Forelimb muscle (tissue), 1 donor: ENCODE measurements at places on chromosomes 1 and 21. TPM values are rescaled to one million over a fixed set of nuclear protein-coding genes. Genes with fewer than 3 reads are reported as not detected.
A peak's percentile ranks its signal among the peaks of the same experiment; 100 is the strongest.

Gene REN
- not detected for polyA plus RNA-seq

Gene OR2G6
- not detected for polyA plus RNA-seq

Gene KCNQ4
- 35.5 TPM for polyA plus RNA-seq

Gene TSACC
- polyA plus RNA-seq, result 1.5 TPM

Gene LGR6
- 0.65 TPM for polyA plus RNA-seq

GRCh38 chr1:16903054-16903453 is 7.3 kb downstream of the RNU1-2 start:
- DNase-seq, result no peak

DNA sequence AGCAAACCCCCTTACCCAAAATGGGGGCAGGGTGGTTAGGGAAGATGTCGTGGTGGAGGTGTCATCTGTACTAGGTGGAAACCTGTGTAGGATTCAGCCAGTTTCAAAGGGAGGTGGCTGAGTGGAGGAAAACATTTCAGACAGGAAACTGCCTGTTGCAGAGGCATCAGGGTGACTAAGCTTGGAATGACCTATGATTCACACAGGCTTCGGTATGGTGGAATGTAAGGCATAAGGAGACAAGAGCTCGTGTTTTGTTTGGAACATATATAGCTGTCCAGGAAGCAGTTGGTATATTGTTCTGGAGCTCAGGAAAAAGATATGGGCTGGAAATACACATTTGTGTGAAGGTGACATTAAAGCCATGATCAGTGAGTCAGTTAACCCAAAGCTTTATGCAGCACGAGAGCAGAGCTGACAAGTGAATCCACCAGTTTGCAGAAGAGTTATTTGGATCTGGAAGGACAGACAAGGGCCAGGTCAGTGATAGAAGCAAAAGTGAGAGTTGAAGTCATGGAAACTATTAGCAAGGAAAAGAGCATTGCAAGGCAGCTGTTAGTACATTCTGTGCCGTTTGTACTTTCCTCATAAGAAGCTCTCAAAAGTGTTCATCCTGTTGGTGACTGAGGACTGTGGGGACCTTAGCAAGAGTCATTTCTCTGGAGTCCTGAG is 12.2 kb downstream of the UTP25 start:
- no peak for DNase-seq

DNA sequence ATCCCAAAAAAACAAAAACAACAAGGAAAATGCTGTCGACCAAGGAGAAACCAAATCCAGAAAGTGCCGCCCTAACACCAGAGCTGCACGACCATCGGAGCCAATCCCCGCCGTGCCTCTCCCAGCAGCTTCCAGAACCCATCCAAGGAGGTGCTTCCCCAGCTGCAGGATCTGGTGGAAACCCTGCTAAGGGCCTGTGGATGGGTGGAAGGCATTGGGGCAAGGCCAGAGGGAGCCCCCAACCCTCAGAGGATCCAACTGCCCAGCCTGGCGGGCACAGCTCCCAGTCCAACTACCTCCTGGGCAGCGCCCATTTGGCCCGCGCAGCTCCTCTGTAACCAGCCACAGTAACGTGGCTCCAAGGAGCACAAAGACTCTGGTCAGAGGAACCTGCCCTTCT is 81.6 kb downstream of the NPHP4 start:
- DNase-seq, result no peak

DNA sequence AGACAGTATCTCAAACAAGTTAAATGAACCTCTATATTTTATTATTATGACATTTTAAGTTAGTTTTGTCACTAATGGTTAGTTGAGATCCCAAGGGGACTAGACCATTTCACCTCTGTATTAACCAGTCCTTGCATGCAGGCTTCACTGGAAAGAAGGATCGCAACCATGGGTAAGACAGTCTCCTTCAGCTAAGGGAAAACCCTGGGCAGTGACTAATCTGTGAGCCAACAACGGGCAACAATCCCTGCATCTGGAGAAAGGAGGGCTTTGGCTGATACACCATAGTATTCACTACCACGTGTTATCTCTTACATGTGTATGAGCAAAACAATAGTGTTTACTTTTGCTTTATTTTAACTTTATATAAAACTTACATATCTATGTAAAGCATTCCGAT is 708.8 kb upstream of the CHRM3 start:
- DNase-seq, result no peak

DNA sequence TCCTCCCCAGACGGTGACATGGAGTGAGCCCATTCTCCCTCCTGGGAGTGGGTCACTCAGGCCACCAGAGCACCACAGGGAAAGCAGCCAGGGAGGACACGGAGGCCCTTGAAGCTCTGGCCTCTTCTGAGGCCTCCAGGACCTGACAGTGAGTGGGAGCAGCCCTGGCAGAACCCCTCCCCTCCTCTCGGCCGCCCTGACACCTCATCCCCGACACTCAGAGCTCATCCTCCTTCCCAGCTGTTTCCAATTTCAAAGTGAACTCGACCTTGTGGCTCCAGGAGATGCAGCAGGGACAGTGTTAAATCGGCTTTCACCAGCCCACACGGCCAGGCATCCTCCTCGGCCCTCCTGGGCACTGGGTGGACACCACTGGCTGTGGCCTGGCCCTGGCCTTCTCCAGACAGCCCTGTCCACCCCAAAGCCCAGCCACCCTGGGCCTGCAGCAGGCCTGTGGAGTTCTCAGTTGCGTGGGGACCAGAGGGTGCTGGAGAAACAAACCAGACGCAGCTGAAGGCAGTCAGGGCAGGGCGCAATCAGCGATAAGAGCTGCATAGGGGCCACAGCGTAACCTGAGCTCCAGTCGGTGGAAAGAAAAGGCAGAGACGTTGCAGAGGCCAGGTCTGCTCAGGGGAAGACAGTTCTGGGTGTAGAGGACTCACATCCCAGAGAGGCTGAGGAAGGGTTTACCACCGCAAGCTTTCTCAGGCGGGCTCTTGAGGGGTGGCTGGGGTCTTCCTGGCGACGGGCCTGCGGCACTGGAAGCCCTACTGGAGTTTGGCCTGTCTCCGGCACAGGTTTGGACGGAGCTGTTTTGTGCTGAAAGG is 27.1 kb downstream of the FTCD start:
- no peak for DNase-seq

- DNase-seq, result no peak
Observed at GRCh38 chr1:225519166-225519863, 91.5 kb upstream of the LBR start.

GRCh38 chr1:51968632-51969031 is 21.9 kb downstream of the RAB3B start:
- DNase-seq, result no peak

DNA sequence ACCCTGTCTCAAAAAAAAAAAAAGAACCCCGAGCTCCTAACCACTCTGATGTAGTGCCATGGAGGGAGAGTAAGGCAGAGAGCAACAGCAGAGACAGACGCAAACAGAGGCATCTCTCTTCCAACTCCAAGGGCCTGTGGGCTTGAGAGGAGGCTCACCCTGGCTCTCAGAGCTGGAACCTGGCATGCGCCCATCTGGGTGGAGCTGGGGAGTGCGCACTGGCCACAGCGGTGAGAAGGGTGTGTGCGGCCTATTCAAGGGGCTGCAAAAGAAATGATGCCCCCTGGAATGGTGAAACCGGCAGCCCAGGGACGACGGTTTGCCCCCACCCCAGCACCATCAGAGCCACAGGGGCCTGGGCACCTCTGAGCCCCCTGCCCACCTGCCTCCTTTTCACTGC is 17.6 kb downstream of the COL8A2 start:
- no peak for DNase-seq

DNA sequence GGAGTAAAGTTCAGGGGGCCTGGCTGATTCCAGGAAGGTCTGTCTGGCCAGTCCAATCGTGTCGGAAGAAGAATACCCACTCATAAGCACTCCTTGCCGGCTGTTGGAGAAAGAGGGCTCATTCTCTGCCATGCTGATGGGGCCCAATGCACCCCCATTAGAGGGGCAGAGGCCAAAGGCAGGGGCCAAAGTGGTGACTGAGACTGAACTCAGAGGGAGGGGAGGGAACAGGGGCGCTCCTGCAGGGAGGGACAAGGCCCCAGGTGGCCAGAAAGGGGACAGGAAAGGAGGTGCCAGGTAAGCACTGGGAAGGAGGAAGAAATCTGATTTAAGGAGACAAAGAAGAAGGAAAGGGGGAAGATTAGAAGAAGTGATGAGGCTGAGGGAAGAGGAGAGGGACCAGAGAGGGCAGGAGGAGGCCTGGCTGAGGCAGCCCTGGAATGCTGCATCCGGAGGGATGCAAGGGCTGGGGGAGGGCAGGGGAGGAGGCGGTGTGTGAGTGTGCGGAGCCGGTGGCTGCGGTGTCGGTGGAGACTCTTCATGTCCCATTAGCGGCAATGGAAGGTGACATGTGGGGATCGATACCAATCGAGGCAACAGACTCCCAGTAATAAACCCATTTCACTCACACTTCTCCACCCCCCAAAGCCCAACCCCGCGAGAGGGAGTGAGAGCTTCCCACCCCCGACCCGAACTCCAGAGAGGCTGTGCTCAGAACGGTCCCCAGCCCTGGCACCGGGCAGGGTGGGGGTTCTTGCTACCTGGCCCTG is 12.0 kb upstream of the ETV3L start:
- no peak for DNase-seq

DNA sequence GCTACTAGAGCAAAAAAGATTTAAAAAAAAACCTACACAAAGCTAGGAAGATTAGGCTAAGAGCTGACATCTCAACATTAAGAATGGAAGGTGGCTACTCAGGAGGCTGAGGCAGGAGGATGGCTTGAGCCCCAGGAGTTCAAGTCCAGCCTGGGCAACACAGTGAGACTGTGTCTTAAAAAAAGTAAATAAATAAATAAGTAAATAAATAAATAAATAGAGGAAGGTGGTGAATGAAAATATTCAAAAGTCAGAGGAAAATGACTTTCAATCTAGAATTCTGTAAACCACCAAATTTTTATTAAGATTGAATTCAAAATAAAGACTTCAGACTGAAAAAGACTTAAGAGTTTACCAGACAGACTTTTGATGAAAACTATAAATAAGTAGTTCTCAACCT is 50.9 kb upstream of the TMPRSS2 start:
- DNase-seq, result no peak

- no peak for DNase-seq
Observed at GRCh38 chr1:230072866-230073265, 5.8 kb downstream of the GALNT2 start.

DNA sequence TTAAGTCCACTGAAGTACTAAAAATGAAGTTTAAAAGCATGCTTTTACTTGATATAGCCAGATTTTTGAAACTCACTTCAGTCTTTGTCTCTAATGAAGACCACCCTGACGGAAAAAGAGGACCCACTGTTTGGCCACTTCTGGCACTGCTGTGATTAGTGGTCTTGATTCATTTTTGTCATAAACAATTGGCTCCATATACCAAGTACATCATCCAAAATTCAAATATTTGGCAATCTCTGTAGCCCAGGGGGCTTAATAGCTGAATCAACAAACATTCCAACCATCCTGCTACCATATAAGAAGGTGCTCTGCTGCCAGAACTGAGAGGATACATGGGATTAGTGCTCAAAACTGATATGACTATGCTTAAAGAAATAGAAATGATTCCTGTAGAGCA is 156.0 kb downstream of the COL24A1 start:
- no peak for DNase-seq

GRCh38 chr1:170481000-170481399 is 51.0 kb upstream of the GORAB start:
- DNase-seq, result no peak

DNA sequence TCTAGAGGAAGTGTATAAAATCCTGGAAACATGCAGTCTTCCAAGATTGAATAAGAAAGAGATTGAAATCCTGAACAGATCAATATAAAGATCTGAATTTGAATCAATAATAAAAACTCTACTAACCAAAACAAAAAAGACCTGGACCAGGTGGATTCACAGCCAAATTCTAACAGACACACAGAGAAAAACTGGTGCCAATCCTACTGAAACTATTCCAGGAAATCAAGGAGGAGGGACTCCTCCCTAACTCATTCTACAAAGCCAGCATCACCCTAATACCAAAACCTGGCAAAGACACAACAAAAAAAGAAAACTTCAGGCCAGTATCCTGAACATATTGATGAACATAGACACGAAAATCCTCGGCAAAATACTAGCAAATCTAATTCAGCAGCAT is 58.3 kb downstream of the SYT14 start:
- no peak for DNase-seq

DNA sequence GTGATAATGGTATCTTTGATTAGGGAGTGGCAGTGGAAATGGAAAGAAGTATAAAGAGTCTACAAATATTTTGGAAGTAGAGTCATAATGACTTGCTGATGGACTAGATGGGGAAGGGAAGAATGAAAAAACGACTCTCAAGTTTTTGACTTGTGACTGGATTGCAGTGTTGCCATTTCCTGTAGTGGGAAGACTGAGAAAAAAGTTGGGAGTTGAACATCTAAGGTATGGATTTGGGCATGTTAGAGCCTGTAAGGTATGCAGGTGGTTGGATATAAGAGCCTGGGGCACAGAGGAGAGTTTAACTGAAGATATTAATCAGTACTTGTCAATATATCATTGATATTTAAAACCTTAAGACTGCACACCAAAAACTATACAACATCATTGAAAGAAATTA is 19.4 kb downstream of the DNM3 start:
- no peak for DNase-seq

DNA sequence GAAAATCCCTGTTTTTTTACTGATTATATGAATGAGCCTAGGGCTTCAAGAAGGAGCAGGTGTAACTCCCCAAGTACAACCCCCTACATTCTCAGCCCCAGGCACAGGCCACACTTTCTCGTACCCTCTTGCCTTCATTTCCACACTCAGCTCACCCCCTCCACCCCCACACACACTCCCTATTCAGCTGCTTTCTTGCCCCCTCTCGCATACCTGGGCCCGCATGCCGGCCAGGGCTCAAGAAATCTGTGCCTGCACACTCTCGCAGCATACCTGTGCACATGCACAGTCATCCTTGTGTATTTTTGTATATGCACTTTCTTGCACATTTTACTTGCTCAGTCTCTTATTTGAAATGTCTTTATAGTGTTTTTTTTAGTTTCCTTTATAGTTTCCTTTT is 2.0 kb downstream of the PTPRF start:
- no peak for DNase-seq

GRCh38 chr1:105830571-105831146 is 1225.8 kb upstream of the PRMT6 start:
- DNase-seq, result no peak

DNA sequence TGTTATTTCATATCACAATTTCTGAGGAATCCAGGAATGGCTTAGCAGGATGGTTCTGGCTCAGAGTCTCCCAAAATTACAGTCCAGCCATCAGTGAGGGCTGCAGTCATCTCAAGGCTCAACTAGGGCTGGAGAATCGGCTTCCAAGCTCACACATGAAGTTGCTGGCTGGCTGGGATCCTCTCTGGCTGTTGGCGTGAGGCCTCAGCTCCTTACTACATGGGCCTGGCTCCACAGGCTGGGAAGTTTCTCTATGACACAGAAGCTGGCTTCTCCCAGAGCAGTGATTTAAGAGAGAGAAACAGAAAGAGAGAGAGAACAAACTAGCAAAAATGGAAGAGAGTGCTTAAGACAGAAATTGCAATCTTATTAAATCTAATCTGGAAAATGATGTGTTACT is 38.8 kb upstream of the RGS8 start:
- peak; percentile 65 for DNase-seq

GRCh38 chr1:158020886-158021620 is 27.6 kb downstream of the KIRREL1 start:
- DNase-seq, result no peak
